ENCODE measurements at places on chromosomes 7 and 10.

- DNase-seq = peak; percentile 75
Measured at GRCh38 chr10:92757066-92757710, 67.4 kb downstream of the HHEX start.

- DNase-seq = no peak
Measured at GRCh38 chr7:126286317-126286716, 966.4 kb downstream of the GRM8 start.

- no peak for DNase-seq
Measured at GRCh38 chr7:98414205-98414900, 13.5 kb upstream of the BAIAP2L1 start.

GRCh38 chr7:151875942-151876898 lies 695 bp downstream of the PRKAG2 start:
- peak; percentile 82 for DNase-seq

GRCh38 chr10:48611133-48611532 lies 6.3 kb upstream of the ARHGAP22 start:
- DNase-seq = no peak

DNA sequence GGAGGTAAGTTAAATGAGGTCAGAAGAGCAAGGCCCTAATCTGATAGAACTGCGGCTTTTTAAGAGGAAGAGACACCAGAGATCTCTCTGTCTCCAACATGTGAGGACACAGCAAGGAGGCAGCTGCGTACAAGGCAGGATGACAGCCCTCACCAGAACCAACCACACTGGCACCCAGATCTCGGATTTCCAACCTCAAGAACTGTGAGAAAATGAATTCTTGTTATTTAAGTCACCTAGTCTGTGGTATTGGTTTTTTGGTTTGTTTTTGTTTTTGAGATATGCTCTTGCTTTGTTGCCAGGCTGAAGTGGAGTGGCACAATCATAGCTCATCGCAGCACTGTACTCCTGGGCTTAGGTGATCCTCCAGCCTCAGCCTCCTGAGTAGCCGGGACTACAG lies 127.2 kb downstream of the DLG5 start:
- no peak for DNase-seq

- no peak for DNase-seq
Measured at GRCh38 chr10:17214526-17214925, 13.1 kb upstream of the TRDMT1 start.

GRCh38 chr7:15586266-15586665 lies 24.5 kb upstream of the AGMO start:
- DNase-seq = no peak

- DNase-seq = no peak
Measured at GRCh38 chr10:78619896-78620295, 448.9 kb upstream of the ZMIZ1 start.

DNA sequence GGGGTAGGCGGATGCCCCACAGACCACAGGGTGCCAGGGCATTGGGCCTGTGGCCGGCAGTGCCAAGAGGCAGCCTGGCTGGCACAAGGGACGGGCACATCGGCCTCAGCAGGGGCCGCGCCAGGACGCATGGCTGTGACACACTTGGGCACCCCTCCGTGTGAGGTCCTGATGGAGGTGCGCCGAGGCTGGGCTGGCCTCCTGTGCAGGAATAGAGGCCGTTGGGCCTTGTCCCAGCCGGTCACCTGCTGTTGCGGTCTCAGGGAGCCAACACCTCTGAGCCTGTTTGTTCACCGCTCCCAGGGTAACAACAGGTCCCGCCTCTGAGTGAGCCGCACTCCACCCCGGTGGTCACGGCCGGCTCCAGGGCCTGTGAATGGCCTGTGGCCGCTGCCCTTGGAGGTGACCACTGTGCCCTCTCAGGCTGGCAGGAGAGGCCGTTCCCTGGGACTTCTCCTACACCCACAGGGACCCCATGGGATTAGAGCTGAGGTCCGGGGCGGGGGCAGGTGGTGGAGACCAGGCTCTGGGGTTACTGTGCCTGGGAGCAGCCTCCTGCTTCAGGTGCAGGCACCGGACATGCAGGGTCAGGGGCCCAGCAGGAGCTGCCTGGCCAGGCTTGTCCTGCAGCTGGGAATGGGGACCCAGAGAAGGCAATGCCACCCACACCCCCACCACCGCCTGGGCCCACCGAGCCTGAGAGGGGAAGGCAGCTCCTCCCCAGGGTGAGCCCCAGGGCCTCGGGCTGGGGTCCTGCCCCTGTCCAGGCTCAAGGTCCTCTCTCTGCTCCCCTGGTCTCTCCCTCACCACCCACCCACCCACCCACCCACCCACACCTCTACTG lies 12.0 kb downstream of the PWWP2B start:
- no peak for DNase-seq
